ENCODE measurements at places on chromosomes 16 and 17.

GRCh38 chr17:51662204-51663056 lies 402.1 kb downstream of the UTP18 start:
- DNase-seq: no peak

- peak; percentile 18 for DNase-seq
These were observed 49.6 kb upstream of the AMZ2 start for GRCh38 chr17:68197997-68198930.

- DNase-seq: peak; percentile 43
These were observed 51.1 kb upstream of the NDRG4 start for GRCh38 chr16:58448890-58449289.

DNA sequence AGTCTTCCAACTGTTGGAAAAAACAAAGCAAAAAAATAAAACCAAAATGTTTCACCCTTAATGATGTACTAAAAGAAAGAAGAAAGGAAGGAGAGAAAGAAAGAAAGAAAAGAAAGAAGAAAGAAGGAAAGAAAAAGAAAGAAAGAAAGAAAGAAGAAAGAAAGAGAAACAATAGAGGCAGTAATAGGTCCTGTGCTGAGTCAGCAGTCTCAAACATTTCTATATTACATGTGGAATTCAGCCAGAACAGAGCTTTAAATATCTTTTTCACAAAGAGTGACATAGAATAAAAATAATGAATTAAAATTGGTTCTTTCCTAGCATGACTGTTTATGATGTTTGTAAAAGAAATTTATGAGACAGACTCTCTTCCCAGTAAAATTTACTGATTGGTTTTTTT lies 1135.3 kb upstream of the CDH8 start:
- no peak for DNase-seq

GRCh38 chr17:68539548-68540467 lies 27.6 kb downstream of the PRKAR1A start:
- no peak for DNase-seq

DNA sequence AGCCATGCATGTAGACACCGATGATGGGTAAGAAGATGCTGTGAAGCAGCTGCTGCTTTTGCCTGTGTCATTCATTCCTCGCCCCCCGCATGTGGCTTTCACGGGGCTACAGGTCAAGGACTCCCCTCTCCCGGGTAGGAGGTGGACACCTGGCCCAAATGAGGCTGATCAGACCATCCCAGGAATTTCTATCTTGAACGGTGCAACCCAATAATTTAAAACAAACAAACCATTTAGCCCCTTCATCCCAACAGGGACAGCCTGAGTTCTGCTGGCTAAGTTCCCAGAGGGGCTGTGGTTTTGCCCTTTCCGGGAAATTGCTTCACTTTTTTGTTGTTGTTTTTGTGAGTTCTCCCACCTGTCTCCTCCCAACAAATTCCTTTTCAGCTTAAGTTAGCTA lies 137.7 kb upstream of the CDH5 start:
- DNase-seq: no peak

DNA sequence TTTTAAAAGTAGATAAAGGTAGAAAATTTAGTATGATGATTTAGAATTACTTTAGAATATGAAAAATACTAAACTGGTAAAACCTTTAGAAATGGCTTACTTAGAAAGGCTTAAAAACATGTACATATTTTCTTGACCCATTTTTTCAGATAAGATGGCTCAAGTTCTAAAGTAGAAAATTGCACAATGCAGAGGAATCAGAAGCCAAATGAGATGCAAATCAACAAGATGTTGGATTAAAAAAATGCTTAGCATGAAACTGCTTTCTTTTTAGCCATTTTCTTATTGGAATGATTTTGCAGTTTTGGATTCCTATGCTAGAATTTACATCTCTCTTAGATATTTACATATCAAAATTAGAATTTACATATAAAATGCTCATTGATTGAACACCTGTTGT lies 1.5 kb upstream of the KRTAP3-1 start:
- DNase-seq: no peak

DNA sequence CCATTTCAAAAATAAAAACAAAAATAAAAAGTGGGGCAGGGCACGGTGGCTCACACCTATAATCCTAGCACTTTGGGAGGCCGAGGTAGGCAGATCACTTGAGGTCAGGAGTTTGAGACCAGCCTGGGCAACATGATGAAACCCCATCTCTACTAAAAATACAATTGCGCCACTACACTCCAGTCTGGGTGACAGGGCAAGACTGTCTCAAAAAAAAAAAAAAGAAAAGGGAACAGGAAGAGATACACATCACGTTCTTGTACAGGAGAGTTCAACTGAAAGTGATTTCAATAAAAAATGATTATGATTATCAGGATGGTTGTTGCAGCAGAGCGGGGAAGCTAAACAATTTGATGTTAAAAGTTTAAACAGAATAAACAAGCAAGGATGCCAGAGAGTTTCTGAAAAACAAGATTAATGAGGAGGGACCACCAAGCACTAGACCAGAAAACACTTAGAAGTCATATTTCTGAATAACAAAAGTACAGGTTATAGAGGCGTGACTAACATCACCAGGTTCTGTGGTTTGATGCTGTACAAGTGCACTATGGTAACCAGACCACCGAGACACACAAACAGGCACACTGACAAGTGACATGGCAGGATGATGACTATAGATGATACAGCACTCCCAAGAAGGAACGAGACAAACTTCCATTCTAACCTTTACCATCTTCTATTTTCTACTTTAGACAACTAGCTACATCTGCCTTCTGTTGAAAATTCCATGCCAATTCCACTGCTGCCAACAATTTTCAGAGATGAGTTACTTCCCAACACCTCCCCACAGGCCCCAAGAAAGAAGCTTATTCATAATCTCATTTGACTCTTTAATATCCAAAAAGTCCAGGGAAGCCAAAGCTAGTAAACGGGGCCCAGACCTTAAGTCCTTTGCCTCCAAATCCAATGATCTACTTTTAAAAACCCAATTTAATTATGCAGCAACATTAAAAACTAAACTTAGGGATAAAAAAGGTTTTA lies 11.8 kb downstream of the DNAJA2 start:
- DNase-seq: no peak

GRCh38 chr17:31433811-31434726 lies 42.6 kb downstream of the RAB11FIP4 start:
- no peak for DNase-seq

DNA sequence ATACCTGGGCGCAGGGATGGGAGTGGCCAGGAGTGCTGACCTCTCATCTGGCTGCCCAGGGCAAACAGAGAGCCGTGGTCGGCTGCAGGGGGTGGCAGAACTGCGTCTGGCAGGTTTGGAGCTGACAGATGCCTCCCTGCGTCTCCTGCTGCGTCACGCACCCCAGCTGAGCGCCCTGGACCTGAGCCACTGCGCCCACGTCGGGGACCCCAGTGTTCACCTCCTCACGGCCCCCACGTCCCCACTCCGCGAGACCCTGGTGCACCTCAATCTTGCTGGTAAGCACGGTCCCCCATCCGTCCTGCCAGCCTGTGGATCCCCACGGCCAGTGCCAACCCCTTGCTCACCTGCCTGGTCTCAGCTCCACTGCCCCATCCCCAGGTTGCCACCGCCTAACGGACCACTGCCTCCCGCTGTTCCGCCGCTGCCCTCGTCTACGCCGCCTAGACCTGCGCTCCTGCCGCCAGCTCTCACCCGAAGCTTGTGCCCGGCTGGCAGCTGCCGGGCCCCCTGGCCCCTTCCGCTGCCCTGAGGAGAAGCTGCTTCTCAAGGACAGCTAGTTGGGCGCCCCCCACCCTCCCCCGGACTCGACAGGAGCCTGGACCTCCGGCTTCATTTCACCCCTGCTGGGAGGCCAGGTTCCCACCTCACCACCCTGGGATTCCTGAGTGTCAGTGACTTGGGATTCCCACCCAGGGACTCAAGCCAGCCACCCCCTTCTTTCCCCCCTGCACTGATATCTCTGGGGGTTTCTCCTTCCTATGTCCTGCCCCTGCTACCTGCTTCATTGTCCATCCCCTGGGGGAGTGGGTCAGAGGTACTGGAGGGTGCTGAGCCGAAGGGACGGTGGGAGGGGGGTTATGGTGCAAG lies 2.0 kb upstream of the ORAI3 start:
- DNase-seq: no peak

DNA sequence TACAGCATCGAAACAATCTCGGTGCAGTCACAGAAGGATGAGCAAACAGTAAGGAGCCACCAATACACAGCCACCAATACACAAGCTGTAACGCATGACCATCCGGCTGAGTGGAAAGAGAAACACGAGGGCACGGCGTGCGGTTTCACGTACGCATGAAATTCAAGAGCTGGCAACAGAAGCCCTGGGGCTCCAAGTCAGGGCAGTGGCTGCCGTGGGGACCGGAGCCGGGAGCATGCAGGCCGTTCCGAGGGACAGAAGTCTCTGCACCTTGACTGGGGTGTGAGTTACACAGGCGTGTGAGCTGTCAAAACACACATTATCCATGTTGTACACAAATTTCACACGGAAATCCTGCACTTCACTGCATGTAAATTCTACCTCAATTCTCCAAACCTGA lies 50.6 kb upstream of the METRNL start:
- no peak for DNase-seq

- DNase-seq: peak; percentile 21
These were observed 304.6 kb downstream of the ABCC12 start for GRCh38 chr16:47851146-47851545.

GRCh38 chr17:39754958-39755553 lies 17.3 kb downstream of the GRB7 start:
- peak; percentile 16 for DNase-seq

DNA sequence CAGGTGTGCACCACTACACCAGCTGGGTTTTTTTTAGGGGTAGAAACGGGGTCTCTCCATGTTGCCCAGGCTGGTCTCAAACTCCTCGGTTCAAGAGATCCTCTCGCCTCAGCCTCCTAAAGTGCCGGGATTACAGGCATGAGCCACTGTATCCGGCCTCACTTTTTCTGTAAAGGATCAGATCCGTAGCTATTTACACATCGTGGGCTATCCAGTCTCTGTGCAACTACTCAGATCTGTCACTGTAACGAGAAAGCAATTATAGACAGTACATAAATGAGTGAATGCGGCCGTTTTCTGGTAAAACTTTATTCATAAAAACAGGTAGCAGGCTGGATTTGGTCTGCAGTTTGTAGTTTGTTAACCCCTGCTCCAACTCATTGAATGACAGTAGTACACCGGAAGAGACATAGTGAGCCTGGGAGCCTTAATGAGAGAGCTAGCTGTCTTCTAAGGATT lies 44.5 kb downstream of the VMP1 start:
- no peak for DNase-seq

- DNase-seq: no peak
These were observed 10.0 kb upstream of the CISD3 start for GRCh38 chr17:38719943-38720641.

DNA sequence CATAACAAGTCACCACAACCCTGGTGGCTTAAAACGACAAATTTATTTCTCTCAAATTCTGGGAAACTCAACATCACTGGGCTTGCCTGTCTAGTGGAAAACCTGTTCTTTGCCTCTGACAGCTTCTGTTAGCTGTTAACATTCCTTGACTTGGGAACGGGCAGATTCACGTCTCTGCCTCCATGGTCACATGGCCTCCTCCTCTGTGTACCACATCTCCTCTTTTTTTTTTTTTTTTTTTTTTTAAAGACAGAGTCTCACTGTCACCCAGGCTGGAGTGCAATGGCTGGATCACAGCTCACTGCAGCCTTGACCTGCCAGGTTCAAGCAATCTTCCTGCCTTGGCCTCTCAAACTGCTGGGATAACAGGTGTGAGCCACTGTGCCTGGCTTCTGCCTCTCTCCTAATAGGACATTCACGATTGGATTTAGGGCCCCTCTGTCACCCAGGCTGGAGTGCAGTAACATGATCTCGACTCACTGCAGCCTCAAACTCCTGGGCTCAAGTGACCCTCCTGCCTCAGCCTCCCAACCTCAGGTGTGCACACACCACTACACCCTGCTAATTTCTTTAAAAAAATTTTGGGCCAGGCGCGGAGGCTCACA lies 11.7 kb upstream of the LLGL1 start:
- DNase-seq: no peak

GRCh38 chr17:63854709-63855108 lies 12.2 kb upstream of the SMARCD2 start:
- DNase-seq: no peak

DNA sequence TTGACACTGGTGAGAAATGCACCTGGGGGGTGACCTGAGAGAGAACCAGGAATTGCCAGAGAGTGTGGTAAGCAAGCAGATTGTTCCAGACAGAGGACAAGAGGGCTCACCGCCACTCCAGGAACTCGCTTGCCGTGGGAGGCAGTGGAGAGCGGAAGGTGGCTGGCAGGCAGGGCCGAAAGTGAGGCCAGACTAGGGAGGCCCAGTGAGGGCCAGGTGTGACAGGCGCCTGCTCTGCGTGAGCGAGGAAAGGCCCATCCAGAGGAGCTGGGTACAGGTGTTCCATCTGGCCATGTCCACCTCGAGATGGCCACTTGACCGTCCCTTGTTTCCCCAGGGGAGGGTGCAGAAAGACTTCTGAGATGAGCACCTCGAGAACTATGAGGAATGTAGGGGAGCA lies 11.9 kb upstream of the MYO15B start:
- no peak for DNase-seq

DNA sequence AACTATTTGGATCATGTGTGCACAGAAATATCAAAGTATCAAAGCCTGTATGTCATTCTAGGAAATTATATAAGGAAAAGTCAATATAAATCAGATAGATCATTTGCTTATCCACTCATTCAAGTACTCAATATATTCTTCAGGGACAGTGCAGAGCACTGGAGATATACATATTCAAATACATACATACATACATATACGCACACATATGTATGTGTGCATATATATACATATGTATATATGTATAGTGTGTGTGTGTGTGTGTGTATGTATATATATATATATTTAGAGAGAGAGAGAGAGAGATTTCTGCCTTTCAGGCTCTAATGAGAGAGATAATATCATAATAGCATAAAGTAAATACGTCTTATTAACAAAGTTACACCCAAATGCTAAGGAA lies 169.2 kb downstream of the PMP22 start:
- DNase-seq: no peak

- no peak for DNase-seq
These were observed 12.3 kb upstream of the MYCBPAP start for GRCh38 chr17:50495918-50496317.

DNA sequence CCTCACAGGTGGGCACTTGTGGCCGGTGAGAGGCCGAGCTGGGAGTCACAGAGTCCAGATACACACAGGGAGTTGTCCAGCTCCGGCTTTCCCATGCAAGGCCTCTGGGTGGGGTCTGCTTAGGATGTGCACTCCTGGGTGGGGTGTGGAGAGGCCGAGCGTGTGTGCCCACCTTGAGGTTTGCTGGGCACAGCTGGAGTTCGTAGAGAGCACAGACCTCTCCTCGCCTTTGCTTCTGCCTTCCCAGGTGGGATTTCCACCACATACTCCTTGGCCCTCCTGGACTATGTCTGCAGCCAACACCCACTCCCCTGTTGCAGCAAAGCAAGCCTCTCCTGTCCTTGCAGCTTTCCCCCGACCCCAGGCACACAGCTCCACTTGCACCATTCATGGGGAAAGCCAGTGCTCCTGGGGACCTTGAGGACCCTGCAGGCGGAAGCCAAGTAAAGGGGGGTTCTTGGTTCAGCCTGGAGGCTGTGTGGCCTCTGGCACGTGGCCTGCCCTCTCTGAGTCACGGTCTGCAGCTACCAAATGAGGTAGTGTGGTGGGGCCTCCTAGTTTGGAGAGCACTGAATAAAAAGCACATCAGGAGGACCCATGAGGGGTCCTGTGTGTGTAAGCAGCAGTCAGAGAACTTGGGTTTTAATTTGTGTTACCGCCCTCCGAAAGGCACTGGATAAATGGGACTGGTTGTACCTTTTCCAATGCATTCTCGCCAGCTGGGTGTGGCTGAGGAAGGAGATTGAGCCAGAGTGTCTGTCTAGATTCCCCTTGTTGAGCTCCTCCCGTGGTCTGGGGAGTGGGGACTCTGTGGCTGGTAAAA lies 31.5 kb downstream of the MPRIP start:
- no peak for DNase-seq

- DNase-seq: peak; percentile 82
These were observed 137.7 kb upstream of the CORO6 start for GRCh38 chr17:29760279-29761039.

Measured in NCI-H1417 (cell line).